ENCODE measurements at places on chromosomes 13 and 19. TPM values are rescaled to one million over a fixed set of nuclear protein-coding genes. Genes with fewer than 3 reads are reported as not detected.

- no peak overlapping the region for H3K27ac ChIP-seq
- peaks cover 23% of the 10 kb centered on the region for H3K36me3 ChIP-seq
- no peaks in the 10 kb centered on the region for H3K4me1 ChIP-seq
- no peak for DNase-seq
- no peak overlapping the region for H3K4me3 ChIP-seq
Observed at GRCh38 chr13:98803111-98803561, 50.7 kb upstream of the SLC15A1 start.

Gene CSNK1G2
- total RNA-seq, result 63.4 TPM

- H3K4me1 ChIP-seq, result peaks cover 10% of the 10 kb centered on the region
- peak; percentile 58 for DNase-seq
- H3K36me3 ChIP-seq, result no peaks in the 10 kb centered on the region
Observed at GRCh38 chr13:104586051-104586746, 1520.0 kb upstream of the SLC10A2 start.

Gene TRIP10
- 25.1 TPM for total RNA-seq

DNA sequence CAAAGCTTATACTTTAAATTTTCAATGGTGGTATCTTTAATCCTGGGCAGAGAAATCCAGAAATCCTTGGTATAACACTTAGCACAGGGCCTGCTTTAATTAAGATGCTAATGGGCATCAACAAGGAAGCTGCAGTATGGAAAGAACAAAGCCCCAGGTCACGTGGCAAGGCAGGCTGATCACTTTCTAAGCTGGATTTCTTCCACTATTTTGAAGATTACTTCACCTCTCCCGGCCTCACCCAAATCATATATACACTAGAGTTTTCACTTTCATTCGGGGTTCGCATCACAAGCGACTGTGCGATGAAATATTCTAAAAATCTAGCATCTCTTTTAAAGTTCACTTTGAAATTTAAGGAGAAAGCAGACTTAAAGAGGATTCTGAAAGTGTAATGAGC, 71.8 kb downstream of the STARD13 start:
- peak overlapping the region; percentile 13 for H3K4me3 ChIP-seq
- DNase-seq, result no peak
- peaks cover 58% of the 10 kb centered on the region for H3K4me1 ChIP-seq
- no peaks in the 10 kb centered on the region for H3K27me3 ChIP-seq

DNA sequence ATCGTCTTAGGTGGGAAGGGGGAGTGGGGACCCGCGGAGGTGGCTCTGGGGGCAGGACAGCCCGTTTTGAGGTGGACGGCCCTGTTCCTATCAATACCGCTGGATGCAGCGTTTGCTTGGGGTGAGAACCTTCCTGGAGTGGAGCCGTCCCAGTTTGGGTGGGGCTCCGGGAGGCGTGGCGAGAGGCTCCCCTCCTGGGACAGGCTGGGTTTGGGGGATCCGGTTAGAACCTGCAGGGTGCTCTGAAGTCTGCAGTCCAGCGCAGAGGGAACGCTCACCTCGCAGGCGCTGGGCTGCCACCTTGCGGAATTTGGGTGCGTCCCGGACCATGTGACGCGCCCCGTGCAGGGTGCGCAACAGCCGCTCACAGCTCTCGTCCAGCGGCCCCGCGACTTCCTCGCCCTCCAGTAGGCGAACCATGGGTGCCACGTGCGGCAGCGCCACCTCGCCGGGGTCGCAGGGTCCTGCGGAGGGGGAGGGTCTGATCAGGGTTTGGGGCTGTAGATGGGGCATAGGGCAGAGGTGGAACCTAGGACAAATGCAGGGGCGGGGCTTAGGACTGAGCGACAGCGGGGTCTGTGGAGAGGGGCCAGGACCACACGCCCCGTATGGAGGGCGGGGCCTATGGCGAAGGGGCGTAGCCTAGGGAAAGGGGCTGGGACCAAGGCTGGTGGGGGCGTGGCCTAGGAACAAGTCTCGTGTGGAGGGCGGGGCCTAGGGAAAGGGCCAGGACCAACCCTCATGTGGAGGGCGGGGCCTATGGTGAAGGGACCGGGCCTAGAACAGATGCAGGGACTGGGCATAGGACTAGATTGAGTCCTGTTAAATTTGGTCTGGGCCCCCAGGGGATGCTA, 13.8 kb downstream of the SH2D3A start:
- H3K4me1 ChIP-seq, result no peaks in the 10 kb centered on the region
- H3K4me3 ChIP-seq, result no peak overlapping the region
- H3K36me3 ChIP-seq, result peaks cover 33% of the 10 kb centered on the region
- DNase-seq, result no peak
- H3K27me3 ChIP-seq, result no peaks in the 10 kb centered on the region
- H3K27ac ChIP-seq, result no peak overlapping the region

DNA sequence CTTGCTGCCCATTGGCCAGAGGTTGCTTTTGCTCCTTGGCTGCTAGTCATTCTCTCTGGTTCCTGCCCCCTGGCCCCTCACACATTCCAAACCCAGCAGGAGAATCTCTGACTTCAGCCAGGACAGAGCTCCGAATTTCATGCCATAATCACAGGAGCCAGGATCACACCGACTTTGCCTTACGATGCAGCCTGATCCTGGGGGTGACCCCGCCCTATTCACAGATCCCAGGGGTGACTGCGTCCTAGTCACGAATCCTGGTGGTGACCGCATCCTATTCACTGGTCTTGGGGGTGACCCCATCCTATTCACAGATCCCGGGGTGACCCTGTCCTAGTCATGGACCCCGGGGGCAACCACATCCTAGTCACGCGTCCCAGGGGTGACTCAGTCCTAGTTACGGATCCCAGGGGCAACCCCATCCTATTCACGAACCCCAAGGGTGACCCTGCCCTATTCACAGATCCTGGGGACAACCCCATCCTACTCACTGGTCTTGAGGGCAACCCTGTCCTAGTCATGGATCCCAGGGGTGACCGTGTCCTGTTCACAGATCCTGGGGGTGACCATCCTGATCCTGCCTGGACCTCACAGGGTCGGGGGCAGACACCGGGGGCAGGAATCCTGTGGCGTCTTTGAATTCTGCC, 7.4 kb upstream of the TEX29 start:
- H3K4me1 ChIP-seq, result peaks cover 23% of the 10 kb centered on the region
- H3K4me3 ChIP-seq, result no peak overlapping the region
- H3K27me3 ChIP-seq, result no peaks in the 10 kb centered on the region

Gene TSSK6
- total RNA-seq, result 0.74 TPM

Measured in SJSA1 (cell line).